ENCODE measurements at places on chromosomes 6 and 20. TPM values are rescaled to one million over a fixed set of nuclear protein-coding genes. Genes with fewer than 3 reads are reported as not detected.

PIM1 gene
- polyA plus RNA-seq, result 35.3 TPM

CGA gene
- 0.18 TPM for polyA plus RNA-seq

DDO gene
- 1.3 TPM for polyA plus RNA-seq

FOXA2 gene
- polyA plus RNA-seq, result not detected

DNA sequence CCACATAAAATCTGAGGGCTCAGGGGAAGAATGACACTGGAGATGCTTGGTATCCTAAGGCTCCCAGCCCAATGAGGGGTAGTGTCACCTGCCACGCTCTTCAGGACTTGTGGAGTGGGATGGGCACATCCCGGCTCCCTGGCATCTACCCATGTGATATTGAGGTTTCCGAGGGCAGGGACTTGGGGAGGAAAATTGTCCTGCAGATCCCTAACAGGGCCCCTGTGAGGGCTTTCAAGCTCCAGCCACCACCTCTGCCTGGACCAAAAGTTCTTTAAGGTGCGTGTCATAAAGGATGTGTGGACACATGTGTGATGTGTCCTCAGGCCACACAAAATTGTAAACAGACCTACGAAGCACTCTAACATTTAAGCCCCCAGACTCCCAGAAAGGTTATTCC is 2.5 kb downstream of the SCML4 start:
- DNase-seq, result no peak

DNA sequence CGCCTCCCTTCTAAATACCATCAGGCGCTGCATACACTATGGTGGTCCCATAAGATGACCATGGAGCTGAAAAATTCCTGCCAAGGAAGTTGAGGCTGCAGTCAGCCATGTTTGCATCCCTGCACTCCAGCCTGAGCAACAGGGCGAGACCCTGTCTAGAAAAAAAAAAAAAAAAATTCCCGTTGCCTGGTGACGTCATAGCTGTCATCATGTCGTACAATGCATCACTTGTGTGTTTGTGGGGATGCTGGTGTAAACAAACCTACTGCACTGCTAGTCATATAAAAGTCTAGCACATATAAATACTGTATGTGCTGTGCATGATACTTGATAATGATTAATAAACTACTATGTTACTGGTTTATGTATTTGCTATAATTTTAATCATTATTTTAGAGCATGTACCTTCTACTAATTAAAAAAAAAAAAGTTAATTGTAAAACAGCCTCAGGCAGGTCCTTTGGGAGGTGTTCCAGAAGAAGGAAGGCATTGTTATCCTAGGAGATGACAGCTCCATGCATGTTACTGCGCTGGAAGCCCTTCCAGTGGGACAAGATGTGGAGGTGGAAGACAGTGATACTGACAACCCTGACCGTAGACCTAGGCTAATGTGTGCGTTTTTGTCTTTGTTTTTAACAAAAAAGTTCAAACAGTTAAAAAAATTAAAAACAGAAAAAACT is 132.6 kb downstream of the BANF2 start:
- DNase-seq, result no peak

DNA sequence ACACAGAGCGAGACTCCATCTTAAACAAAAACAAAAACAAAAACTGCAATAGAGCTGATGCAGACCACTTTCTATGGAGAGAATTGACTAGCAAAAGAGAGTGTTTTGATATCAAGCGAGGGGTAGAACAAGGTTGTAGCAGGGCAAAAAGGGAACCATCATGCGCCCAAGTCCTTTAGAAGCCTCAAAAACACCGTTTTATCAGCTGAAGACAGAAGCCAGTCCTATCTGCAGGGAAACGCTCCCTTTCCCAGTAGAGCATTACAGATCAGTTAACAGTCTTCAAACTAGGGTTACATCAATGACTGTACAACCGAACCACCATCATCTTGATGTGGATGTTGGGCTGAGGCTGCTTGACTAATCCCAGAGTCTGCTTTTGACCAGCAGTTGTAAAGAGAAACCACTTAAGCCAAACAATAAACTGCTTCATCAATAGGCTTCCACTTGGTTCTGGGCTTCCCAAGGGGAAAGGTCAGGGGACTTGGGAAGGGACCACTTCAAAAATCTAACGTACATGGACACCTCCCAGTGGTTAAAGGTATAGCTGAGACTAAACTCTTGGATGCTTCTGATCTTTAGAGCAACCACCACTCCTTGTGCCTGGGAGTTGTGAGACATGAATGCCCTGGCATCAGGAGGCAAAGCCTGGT is 59.6 kb upstream of the SPDEF start:
- no peak for DNase-seq

DNA sequence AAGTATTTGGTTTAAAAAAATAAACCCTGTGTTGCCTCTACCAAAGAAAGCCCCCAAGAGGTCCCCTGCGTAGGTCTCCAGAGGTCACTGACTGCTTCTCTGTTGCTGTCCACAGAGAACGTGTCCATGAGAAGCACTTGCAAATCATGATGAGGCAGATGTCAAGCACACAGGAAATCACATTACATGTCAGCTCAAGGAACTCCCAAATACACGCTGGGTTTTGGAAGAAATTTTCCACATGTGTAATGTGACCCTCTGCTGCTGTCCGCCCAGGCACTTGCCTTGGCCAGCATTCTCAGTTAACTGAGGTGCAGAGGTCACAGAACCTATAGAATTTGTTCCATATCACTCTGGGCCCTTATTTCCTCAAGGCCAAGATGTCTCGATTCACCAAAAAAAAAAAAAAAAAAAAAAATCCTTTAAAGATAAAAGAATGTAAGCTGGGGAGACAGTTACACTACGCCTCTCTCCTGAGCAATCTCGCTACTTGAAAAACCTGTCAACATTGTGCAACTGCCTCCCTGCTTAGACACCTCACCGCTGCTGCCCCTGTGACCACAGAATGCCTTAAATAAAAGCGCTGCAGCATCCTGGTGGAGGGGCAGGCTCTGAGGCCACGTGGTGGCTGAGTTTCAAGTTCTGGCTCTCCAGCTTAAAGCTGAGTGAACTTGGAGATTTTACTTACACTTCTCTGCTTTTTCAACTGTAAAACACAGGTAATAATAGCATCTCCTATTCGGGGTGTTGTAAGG is 42.3 kb downstream of the SLC22A23 start:
- DNase-seq, result no peak

GRCh38 chr6:44110005-44110676 is 17.1 kb downstream of the MRPL14 start:
- DNase-seq, result no peak

GRCh38 chr6:36169023-36170007 is 27.2 kb upstream of the BRPF3 start:
- DNase-seq, result no peak

- DNase-seq, result no peak
Observed at GRCh38 chr20:4053071-4053919, 37.9 kb upstream of the RNF24 start.

DNA sequence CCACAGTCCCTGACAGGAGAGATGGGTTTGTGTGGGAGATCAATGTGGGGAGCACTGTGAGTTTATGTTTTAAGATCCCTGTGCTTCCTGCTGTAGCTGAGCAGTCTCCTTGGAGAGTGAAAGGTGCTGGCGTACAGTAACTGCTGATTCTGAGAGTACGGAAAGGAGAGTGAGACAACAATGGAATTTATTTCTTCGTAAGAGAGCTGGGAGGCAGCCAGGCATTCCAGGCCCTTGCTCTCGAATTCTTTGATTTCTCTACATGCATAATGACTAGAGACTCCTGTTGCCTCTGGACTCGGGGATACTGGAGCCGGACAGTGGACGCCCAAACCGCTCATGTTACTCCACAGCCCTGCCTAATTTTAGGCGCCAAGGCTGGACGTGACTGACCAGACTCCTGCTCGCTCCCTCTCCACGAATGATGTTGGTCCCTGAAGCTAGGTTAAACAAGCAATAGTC is 131.0 kb upstream of the PHACTR1 start:
- no peak for DNase-seq

Measured in SK-N-SH (cell line).